ENCODE measurements at places on chromosomes 11 and 22. TPM values are rescaled to one million over a fixed set of nuclear protein-coding genes. Genes with fewer than 3 reads are reported as not detected.
A peak's percentile ranks its signal among the peaks of the same experiment; 100 is the strongest.

The C11orf86 gene
- not detected for total RNA-seq

DNA sequence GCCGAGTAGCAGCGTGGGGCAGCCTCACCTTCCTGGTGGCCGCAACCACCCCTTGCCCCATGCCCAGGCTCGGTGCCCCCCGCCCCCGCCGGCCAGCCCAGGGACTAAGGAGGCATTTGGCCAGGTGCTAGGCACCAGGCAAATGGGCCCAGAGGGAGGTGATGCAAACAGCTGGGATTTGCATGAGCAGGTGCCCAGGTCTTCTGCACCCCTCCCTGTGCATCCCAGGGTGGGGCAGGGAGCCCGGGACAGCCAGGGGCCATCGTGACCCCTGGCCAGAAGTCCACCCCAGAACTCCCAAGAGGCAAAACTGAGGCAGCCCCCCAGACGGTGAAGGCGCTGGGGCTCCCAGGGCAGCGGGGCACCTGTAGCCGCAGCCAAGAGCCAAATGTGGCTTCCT is 18.1 kb downstream of the TRPM5 start:
- no peak overlapping the region for H3K4me3 ChIP-seq
- no peaks in the 10 kb centered on the region for H3K27me3 ChIP-seq
- peaks cover 3% of the 10 kb centered on the region for H3K4me1 ChIP-seq

- H3K27ac ChIP-seq = no peak overlapping the region
- DNase-seq = no peak
- H3K4me3 ChIP-seq = no peak overlapping the region
- H3K36me3 ChIP-seq = no peaks in the 10 kb centered on the region
- H3K27me3 ChIP-seq = no peaks in the 10 kb centered on the region
Observed at GRCh38 chr11:123562158-123562557, 92.3 kb downstream of the SCN3B start.

The SAA4 gene
- not detected for total RNA-seq

The TBX1 gene
- not detected for total RNA-seq

DNA sequence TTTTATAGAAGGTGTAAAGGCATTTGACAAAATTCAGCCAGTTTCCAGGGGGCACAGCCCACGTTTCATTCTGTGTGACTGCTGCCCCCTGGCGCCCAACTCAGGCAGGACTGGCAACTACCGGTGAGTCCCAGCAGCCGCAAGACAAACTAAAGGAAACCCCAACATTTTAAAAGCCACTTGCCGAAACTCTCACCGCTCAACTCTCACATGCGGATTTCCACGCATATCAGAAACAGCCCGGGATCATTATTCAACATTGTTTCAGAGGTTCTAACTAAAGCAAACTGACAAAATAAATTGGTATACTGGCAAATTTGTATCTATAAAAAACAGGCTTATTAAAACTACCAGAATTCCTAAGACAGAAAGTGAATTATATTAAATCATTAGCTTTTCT is 48.2 kb downstream of the MORC2 start:
- no peaks in the 10 kb centered on the region for H3K27me3 ChIP-seq
- peaks cover 23% of the 10 kb centered on the region for H3K4me1 ChIP-seq
- peak; percentile 81 for DNase-seq
- peak overlapping the region; percentile 1 for H3K4me3 ChIP-seq
- H3K27ac ChIP-seq = no peak overlapping the region

DNA sequence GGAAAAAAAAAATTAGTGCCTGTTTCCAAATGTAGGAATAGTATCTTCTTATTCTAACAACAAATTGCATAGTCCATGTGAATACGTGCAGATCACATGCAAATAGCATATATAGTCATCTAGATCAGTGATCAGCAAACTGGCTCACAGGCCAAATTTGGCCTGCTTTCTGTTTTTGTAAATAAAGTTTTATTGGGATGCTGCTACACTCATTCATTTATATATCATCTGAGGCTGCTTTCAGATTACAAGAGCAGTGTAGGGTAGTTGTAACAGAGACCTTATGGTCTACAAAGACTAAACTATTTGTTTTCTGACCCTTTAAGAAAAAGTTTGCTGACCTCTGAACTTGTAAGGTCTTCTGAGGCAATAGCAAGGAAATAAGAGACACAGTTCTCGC is 65.6 kb downstream of the SFI1 start:
- peaks cover 58% of the 10 kb centered on the region for H3K36me3 ChIP-seq
- no peak overlapping the region for H3K27ac ChIP-seq
- no peaks in the 10 kb centered on the region for H3K27me3 ChIP-seq
- no peak for DNase-seq
- no peak overlapping the region for H3K4me3 ChIP-seq

DNA sequence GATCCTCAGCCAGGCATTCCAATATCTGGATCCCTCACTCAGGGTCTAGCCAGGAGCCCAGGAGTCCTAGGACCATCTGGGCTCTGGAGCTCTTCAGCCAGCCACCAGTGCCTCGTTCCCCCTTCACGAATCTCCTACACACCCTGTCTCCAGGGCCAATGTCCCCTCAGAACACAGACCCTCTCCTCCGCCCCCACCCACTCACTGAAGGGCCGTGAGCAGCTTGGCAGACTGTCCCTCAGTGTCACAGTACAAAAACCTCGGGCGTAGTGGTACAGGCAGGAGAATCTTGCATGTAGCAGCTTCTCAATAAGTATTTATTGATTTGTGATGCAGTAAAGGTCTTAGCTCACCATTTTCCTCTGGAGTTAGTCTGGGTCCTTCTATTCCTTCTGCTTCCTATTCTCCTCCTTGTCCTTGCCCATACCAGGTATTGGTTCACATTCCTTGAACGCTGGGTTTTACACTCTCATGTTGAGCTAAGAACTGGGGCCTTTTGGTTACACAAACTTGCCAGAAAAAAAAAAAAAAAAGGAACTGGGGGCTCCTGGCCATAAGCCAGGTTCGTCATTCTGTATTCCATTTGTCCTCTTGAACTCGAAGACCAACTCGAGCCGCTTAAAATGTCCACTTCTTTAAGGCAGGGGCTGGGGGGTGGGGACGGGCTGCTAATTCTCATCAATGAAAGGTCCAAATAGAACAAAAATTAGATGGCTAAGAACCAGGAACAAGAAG is 2.3 kb downstream of the CXCR5 start:
- H3K4me3 ChIP-seq = peak overlapping the region; percentile 56
- DNase-seq = no peak
- peaks cover 5% of the 10 kb centered on the region for H3K36me3 ChIP-seq
- H3K4me1 ChIP-seq = peaks cover 88% of the 10 kb centered on the region
- peak overlapping the region; percentile 9 for H3K27ac ChIP-seq

- no peak for DNase-seq
- H3K4me1 ChIP-seq = peaks cover 57% of the 10 kb centered on the region
- no peaks in the 10 kb centered on the region for H3K27me3 ChIP-seq
- H3K27ac ChIP-seq = no peak overlapping the region
- peaks cover 35% of the 10 kb centered on the region for H3K36me3 ChIP-seq
- H3K4me3 ChIP-seq = peak overlapping the region; percentile 81
Observed at GRCh38 chr11:65111159-65111743, 421 bp upstream of the TM7SF2 start.

- DNase-seq = peak; percentile 67
- peak overlapping the region; percentile 62 for H3K27ac ChIP-seq
- H3K36me3 ChIP-seq = no peaks in the 10 kb centered on the region
- H3K27me3 ChIP-seq = no peaks in the 10 kb centered on the region
Observed at GRCh38 chr11:35247428-35247827, 108.5 kb downstream of the CD44 start.

DNA sequence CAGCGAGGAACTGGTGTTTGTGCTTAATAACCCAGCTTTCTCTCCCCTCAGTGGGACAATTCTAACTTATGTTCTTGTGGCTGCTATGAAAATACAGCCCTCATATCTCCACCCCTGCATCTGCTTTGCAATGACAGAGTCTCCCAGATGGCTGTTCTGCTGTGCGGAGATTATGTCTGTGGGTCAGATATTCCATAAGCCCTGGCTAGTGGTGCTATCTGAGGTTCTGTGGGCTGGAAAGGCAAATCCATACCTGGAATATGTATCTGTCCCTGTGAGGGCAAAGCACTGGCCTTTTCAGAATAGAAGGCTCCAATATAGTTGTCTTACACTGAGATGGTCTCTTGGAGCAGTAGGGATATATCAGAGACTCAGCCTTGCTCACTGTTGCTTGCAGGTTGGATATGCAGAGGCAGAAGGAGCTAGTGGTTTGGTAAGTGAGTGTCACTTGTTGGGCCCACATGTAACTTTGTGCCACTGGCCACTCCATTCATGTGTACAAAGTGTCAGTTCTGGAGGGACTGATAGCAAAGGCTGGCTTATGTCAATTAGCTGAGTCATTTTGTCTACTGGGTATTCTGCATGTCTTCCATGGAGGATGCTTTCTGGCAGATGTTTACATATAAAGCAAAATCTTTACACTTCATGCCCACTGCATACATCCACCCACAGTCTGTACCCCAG is 246.6 kb downstream of the FAM76B start:
- no peak for DNase-seq
- no peaks in the 10 kb centered on the region for H3K27me3 ChIP-seq
- H3K4me1 ChIP-seq = peaks cover 7% of the 10 kb centered on the region

DNA sequence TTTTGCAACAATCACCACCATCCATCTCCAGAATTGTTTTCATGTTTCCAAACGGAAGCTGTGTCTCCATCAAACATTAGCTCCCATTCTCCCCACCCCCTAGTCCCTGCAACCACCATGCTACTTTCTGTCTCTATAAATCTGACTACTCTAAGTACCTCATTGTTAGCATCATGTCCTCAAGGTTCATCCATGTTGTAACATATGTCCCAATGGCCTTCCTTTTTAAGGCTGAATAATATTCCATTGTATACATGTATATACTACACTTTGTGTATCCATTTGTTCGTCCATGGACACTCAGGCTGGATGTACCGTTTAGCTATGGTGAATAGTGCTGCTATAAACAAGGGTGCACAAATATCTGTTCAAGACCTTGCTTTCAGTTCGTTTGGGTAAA is 8.2 kb upstream of the DPF2 start:
- no peak overlapping the region for H3K27ac ChIP-seq
- H3K27me3 ChIP-seq = no peaks in the 10 kb centered on the region
- no peak overlapping the region for H3K4me3 ChIP-seq
- peaks cover 4% of the 10 kb centered on the region for H3K4me1 ChIP-seq
- no peaks in the 10 kb centered on the region for H3K36me3 ChIP-seq

DNA sequence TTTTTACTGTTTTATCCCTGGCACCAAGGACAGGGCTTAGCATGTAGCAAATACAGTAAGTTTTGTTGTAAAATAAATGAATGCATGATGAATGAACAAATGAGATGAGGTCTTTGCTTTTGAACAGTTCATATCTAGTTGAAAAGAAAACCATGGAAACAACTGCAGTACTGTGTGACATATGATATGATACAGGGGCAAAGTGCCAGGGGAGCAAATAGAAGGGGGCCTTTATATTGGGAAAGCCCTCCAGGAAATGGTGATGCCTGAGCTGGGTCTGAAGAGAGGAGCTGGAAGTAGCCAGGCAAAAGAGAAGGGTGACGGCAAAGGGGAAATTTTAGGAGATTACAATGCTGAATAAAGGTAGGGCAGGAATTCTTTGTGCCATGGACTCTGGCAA is 63.8 kb upstream of the UCP3 start:
- H3K36me3 ChIP-seq = peaks cover 44% of the 10 kb centered on the region
- no peak for DNase-seq
- H3K4me1 ChIP-seq = no peaks in the 10 kb centered on the region
- H3K27ac ChIP-seq = no peak overlapping the region
